ENCODE measurements at places on chromosomes 5 and 9. TPM values are rescaled to one million over a fixed set of nuclear protein-coding genes. Genes with fewer than 3 reads are reported as not detected.
A peak's percentile ranks its signal among the peaks of the same experiment; 100 is the strongest.

KIF24 gene
- total RNA-seq: 0.46 TPM

- DNase-seq: peak; percentile 76
These were observed 216.8 kb upstream of the PIK3R1 start for GRCh38 chr5:67998709-67999261.

GRCh38 chr9:36970007-36970888 is 63.8 kb downstream of the PAX5 start:
- DNase-seq: peak; percentile 38

- DNase-seq: no peak
These were observed 479.4 kb upstream of the MPDZ start for GRCh38 chr9:13758936-13759335.

DNA sequence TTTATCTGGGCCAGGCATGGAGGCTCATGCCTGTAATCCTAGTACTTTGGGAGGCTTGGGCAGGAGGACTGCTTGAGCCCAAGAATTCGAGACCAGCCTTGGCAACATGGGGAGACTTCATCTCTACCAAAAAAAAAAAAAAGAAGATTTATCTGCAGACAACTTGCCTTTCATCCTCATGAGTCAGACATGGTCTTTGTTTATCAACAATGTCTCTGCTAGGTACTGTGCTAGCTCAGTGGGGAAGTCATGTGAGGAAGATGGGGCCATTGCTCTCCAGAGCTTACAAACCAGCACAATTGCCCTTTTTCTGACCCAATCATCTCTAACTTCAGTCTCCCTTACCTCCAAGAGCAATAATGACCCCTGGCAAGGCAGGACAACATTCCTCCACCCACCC is 1.6 kb downstream of the URM1 start:
- DNase-seq: no peak

Data from upper lobe of right lung (tissue), 1 donor.